ENCODE measurements at places on chromosomes 12 and 14.
A peak's percentile ranks its signal among the peaks of the same experiment; 100 is the strongest.

DNA sequence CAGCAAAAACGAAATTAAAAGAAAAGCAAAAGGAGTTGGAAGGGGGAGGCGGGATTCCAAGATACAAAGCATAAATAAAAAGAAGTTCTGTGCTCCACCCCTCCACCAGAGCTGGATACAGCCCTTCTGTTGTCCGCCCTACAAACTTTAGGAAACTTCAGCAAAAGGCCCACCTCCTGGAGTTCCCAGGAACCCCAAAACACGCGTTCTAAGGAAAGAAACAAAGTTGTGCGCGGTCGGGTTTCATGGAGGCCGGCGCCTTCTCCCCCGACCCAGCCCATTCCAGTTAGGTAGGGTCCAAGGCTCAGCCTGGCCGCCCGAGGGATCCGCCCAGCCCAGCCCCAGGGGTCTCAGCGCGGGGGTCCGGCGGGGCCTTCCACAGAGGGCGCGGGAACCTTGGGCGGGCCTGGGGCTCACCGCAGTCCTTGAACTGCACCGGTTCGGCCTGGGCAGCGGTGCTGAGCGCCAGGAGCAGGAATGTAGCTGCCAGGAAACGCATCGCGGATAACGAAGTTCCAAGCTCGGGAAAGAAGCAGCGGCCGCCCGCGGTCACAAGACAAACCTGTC lies at the start of gene NPC2:
Gene NPC2 (minus strand): TSS at position 530 of the 567 bp plus-strand sequence. CDS start 31 bp downstream, at position 499.
- DNase-seq, result no peak

DNA sequence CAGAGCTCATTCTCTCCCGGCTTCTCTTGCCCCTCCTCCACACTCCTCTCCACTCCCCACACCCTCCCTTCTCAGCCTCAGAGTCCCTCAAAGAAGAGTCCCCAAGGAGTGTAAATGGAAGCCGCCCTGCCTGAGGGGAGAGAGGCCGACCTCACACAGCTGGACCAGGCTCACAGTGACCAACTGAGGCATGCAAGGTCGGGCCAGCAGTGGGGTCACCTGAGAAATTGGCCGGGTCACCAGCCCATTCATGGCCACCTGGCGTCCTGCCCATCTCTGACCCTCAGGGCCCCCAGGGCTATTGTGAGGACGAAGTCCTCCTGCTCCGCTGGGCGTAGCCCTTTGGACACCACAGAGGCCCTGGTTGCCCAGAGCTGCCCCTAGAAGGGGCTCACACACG lies 49.5 kb upstream of the NUAK1 start:
- peak; percentile 52 for DNase-seq

GRCh38 chr12:20596061-20596460 lies 99.1 kb upstream of the SLCO1C1 start:
- no peak for DNase-seq

- DNase-seq, result no peak
Measured at GRCh38 chr12:45040977-45041376, 9.9 kb downstream of the DBX2 start.

- no peak for DNase-seq
Measured at GRCh38 chr12:1618489-1618888, 10.5 kb upstream of the WNT5B start.

DNA sequence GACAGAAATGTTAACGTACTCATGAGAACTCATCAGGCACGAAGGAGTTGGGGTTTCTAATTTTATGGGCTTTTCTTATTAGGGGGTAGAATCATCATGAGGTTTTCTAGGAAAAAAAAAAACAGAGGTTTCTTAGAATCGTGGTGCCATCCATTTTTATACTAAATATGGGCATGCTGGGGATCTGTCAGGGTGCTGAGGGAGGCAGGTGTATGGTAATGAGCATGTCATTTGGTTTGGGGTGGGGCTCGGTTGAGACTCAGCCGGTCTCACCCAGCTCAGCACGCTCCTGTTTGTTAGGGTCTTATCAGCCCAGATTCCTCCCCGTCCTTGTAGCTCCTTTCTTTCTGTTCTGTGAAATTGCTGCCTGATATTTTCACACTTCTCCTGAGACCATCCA lies 98.2 kb downstream of the DICER1 start:
- DNase-seq, result no peak

- no peak for DNase-seq
Measured at GRCh38 chr12:88298761-88299242, 156.7 kb downstream of the TMTC3 start.

DNA sequence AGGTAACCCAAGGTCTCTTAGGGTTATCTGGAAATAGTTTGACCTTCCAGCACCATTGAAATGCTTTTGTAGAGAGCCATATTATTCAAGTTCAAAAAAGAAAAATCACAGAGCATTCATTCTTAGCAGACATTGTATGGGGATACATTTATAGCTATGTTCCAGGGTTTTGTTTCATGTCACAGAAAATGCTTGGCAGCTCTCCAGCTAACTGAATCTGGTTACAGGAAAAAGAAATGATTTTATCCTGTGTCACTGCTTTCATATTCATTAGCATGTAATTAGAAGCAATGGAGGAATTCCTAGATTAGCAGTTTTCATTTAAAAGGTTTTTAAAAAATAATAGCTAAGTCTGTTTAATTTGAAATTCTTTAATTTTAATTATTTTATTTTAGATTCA lies 78.9 kb downstream of the SNAPC1 start:
- no peak for DNase-seq

DNA sequence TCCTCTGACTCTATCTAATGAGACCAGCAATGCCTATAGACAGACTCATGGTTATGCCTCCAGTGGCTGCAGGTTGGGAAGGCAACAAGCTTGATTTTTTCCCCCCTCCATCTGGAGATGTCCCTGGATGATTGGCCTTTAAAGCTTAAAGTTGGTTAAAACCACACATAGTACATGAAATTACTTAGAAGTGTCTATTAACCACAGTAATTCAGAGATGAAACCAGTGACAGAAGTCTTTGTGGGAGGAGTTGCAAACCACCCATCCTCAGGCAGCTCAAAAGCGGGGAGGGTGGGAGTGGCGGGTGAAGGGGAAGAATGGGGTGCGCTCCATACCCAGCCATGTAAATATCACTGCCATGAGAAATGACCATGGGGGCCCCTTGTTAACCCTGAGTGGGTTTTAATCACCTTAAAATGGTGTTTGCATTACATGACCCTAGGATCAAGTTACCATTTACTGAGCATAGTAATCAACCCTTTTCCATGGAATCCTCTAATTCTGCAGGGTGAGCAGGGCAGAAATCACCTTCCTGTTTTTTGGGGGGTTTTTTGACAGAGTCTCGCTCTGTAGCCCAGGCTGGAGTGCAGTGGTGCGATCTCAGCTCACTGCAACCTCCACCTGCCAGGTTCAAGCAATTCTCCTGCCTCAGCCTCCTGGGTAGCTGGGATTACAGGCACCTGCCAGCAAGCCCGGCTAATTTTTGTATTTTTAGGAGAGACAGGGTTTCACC lies 133.5 kb downstream of the FOXN3 start:
- DNase-seq, result no peak

DNA sequence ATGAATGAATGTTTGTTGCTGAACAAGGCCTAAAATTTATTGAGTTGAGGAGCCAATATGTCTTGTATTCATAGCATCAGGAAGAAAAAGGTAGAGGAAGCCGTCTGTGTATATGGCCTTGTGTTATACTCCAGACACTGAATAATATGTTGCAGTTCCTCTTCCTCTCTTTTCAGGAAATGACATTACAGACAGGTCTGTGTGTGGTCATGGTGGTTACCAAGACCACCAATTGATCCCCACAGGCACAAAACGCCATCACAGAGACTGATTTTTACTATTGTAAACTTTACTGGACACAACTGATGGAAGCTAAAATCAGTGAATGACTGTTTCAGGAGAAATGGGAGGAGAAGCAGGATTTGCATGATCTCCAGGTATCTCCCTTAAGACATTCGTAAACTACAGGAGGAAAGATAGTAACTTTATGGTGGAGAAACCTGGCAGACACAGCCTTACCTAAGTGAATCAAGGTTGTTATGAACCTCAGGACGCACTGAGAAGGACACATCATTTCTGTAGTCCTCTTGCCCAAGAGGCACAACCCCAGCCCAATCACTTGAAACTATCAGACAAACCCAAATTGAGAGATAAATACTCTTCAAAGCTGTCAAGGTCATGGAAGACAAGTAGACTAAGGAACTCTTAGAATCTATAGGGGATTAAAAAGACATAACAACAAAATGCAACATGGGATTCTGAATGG lies 334.1 kb upstream of the RGS6 start:
- no peak for DNase-seq

- no peak for DNase-seq
Measured at GRCh38 chr14:89719366-89720075, 235.0 kb downstream of the EFCAB11 start.

- no peak for DNase-seq
Measured at GRCh38 chr14:60323199-60323896, 74.3 kb downstream of the PPM1A start.

DNA sequence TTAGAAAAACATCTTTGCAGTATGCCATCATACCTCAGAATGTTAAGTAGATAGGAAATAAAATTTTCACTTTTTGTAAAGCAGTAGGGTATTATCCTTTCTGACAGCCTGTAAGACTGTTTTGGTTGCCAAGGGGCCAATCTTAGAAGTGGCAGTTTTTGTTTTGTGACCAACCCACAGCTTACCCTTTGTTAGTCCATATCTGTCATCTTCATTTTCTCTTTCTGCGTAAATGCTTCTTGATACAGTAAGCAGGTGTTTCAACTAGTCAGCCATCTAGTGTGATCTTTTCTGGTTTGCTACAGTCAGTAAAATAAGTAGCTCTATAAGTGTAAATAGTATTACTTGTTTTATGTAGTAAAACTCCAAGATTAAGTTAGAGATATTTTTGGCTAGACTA lies 8.8 kb downstream of the PPM1A start:
- no peak for DNase-seq

DNA sequence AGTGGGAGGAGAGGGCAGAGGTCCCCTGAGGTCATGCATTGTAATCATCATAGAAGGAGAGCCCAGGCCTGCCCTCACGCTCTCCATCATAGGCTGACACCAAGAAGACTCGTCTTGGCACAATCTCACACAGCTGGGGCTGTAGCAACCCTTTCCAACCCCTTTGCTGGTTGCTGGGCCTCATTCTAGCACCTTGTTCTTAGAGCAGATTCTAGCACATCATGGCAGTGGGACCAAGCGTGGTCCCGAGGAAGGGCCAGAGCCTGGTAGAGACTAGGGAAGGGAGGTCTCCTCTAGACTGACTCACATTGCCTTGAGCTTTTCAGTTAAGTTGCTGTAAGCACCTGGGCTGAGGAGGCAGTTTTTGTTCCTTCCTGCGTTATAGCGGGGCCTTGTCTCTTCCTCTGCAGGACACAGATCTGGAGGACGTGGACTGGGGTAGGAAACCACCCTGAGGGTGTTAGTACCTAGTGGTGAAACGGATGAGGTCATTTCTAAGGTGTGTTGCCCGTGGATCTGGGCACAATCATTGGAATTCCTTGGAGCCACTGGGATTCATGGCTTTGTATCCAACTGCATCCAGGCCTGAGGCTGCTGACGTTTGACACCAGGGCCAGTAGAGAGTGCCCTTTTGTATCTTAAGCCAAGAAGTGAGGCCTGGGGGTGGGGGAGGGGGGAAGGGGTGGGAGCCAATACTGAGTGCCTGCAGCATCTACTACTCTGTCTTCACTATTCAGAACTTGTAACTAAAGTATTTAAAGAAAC lies 19.9 kb downstream of the RPS6KL1 start:
- no peak for DNase-seq

DNA sequence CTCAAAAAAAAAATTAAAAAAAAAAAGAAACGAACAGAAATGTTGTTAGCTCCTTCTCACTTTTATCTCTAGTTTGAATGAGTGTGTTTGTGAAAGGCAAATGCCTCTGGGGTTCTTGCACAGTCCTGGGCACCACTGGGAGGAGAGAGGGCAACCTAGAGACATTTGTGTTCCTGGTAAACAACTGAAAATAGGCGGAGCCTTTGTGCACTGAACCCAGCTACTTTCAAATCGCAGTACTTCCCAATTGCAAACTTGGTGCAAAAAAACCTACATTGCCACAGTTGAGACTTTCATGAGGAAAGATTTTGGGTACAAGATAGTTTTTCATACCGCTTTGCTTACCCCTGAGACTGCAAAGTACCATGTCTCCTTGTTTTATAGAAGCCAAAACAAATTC lies 430.0 kb downstream of the ZFP36L1 start:
- DNase-seq, result no peak

- no peak for DNase-seq
Measured at GRCh38 chr12:257521-258321, 4.9 kb downstream of the SLC6A13 start.

- no peak for DNase-seq
Measured at GRCh38 chr14:61968207-61968606, 206.0 kb downstream of the SNAPC1 start.

- DNase-seq, result no peak
Measured at GRCh38 chr14:30464481-30464880, 94.5 kb upstream of the G2E3 start.

DNA sequence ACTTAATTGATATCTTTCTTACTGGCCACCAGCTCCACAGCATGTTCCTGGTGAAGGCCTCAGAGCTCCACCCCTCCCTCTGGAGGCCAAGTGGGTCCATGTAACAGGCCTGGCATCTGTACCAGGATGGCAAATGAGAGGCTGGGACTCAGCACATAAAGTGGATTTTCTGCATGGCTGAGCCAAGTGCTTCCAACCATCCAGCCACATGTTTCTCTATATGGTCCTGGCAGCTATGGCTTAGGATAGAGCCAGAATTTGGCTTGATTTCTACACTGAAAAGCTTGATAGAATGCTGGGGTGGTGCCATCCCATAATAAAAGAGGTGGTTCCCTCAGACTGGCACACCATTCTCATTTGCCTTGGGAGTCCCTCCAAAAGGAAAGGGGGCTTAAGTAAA lies 94.1 kb downstream of the PAX9 start:
- no peak for DNase-seq

DNA sequence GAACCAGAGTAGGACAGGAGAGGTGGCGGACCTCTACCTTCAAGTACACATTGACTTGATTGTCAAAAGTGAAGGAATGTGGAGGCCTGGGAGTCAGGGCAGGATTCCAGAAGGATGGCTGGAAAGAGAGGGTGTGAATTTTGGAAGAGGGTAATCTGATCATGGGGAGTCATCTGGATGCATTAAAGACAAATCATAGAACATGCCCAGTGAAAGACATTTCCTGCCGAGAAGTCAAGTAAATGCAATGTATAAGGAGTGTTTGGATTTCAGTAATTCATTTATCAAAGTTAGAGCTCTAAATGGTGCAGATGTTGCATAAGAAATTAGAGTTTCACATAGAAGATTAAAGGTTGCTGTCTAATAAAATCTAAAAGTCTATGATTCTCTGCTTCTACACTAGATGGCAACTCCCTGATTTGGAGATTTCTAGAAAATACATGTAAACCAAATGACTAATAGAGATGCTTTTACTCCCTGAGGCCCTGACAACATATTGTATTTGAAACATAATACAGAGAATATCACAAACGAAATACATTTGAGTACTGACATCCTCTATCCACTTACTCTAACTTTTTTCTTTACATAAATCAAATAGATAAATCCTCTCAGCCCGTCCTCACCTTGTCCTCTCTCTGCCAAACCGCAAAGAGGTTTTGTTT lies 91.3 kb downstream of the KCNA5 start:
- no peak for DNase-seq

DNA sequence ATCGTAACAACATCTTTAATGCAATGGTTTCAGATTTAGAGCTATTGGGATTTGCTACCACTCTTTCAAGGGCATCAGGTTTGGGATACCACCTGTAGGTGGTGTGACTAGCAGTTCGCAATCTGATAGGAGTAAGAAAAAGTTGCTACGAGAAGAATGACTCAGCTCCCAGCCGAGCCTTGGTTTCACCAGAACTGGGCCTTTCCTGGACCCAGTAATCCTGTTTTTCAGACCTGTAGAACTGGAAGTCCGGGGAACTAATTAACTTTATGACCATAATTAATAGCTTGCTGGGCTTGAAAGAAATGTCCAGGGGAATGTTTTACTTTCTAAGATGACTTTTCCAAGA lies 770 bp downstream of the ABHD4 start:
- no peak for DNase-seq

- DNase-seq, result no peak
Measured at GRCh38 chr14:100362311-100362927, 39.3 kb downstream of the SLC25A47 start.
